ENCODE measurements at places on chromosomes 7 and 10.

DNA sequence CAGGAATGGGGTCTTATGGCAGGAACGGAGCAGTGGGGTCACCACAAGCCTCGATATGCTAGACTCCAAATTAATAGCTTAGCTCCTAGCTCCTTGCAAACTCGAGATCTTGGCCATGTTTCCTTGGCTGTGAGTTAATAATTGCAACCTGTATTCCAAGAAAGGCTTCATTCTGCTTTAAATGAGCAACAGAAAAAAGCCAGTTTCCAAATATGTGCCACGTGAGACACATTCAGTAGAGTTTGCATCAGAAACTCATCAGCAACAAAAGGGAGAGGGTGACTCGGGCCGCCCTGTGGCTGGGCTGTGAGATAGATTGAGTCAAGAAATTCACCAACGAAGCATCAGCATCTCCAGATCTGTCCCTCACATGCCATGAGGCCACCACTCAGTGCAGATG, 112.0 kb downstream of the NPTX2 start:
- DNase-seq, result no peak

DNA sequence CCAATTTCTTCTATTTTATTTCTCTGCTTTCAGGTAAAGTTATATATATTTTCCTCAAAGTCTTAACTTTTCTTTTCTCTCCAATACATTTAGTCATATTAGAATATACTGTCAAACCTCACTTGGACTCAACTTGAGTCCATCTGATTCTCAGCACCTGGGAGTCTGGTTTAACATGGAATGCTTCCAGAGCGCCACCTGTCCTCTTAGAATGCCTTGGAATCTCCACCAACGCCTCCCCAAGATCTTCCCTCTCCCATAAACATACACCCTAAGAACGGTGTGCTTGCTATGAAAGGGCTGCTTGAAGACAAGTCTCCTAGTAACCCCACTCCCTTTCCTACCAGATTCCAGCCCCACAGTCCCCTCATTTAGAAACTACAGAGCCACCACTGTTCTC, 229.1 kb upstream of the MKLN1 start:
- peak; percentile 24 for DNase-seq

- DNase-seq, result no peak
Observed at GRCh38 chr10:122782911-122783310, 62.7 kb downstream of the CUZD1 start.

- DNase-seq, result no peak
Observed at GRCh38 chr7:140677496-140677895, 4.8 kb downstream of the ADCK2 start.

- DNase-seq, result no peak
Observed at GRCh38 chr10:12340371-12340770, 9.0 kb upstream of the CAMK1D start.

DNA sequence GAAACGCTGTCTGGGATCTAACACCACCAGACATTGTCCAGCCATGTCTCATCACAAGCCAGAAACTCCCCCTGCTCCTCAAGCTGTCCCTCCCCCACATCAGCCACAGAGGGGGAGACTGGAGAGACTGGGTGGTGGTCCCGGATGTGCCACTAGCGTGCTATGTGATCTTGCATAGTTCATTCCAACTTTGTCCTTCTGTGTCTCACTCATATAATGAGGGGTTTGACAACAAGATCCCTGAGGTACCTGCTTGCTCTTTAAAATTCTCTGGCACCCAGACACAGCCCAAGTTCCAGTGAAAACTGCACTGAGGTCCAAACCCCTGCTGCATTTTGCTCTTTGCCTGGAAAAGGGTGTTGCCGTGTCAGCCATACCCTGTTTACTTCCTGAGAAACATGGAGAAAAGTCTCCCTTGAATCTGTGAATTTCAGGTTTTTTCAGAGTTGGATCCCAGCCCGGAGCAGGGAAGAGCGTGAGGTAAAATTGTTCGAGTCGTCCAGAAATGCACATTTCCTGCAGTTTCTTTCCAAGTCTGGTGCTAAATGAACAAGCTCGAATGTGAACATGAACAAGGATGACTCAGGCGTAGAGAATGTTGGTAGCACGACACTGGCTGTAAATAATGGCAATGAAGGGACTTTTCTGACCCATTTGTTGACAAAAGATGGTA, 156.6 kb downstream of the CCDC3 start:
- DNase-seq, result peak; percentile 71

GRCh38 chr10:65518379-65518778, 1407.5 kb upstream of the LRRTM3 start:
- no peak for DNase-seq

- DNase-seq, result no peak
Observed at GRCh38 chr7:15752377-15752776, 65.9 kb upstream of the MEOX2 start.

DNA sequence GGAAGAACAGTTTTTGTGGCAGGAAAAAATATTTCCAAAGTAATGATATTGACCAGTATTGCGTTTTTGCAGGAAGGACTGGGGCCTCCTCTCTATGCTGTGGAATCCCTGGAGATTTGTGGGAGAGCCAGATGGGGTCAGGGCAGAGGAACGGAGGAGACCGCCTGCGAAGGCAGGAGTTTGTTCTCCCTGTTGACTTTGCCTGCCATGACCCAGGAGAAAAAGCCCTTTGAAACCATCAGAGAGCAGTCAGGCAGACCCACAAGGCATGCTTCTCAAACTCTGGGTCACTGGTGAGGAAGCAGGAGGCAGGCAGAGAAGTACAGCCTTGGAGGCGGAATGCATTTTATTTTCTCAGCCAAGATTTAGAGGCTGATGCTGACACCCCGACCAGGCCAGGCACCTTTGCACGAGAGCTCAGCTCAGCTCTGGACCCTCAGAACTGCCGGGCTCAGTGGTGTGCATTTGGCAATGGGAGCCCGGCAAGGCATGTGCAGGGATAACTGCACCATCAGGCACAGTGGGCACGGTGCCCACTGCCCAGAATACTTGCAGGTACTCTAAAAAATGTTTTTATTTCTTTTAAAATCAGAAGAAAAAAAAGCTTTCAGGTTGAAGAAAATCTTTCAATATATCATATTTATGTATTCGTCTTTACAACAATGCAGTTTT, 410.4 kb downstream of the RPS24 start:
- DNase-seq, result no peak

DNA sequence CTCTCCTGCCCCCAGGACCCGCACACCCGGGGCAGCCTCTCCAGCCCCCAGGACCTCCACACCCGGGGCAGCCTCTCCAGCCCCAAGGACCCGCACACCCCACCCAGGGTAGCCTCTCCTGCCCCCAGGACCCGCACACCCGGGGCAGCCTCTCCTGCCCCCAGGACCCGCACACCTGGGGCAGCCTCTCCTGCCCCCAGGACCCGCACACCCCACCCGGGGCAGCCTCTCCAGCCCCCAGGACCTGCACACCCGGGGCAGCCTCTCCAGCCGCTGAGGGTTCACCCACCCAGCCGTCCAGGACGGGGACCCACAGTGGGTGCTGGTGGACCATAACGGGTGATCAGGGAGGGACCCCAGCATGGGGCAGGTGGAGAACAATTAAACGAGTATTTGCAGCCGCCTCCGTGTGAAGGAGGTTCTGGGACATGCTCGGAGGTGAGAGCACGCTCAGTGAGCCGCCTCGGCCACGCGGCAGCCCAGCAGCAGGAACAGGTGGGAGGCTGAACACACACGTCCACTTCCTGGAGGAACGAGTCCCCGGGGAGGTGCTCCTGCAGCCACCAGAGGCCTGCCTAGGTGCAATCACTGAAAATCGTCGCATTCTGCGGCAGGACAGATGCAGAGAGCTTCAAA, 107.9 kb downstream of the PDGFA start:
- no peak for DNase-seq

DNA sequence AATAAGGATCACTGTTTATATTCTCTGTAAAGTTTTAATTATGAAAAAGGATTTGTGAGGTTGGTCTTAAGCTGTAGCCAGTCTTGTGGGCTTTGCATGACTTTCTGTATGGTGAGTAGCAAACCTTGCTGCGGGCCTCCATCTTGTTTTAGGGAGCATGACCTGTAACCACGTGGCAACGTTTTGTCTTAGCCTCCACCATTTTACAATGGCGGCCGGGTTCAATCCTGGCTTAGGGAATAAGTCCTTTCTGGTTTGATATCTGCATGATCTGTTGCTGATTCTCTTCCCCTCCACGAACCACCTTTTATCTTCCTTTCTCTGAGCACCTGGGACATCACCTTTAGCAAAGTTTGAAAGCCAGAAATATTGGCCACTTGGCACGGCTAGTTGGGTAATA, 32.5 kb upstream of the OPTN start:
- no peak for DNase-seq

DNA sequence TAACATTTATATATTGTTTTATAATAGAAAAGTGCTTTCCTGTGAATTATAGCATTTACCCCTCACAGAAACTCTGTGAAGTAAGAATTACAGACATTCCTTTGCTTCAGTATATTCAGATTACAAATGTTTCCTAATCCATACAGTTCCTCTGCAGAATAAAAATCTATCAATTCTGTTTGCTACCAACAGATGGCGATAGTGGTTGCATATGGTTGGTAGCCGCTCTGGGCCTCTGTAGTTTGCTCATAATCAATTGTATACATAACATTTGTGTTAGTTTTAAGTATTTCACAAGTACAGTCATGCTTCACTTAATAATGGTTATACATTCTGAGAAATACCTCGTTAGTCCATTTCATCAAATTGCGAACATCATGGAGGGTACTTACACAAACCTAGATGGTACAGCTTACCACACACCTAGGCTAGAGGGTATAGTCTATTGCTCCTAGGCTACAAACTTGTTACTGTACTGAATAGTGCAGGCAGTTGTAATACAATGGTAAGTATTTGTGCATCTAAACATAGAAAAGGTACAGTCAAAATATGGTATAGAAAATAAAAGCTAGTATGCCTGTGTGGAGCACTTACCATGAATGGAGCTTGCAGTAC, 94.4 kb upstream of the STEAP4 start:
- no peak for DNase-seq

GRCh38 chr10:67603701-67604100, 92.3 kb downstream of the CTNNA3 start:
- DNase-seq, result no peak

GRCh38 chr10:108072466-108072865, 908.0 kb upstream of the SORCS1 start:
- no peak for DNase-seq

DNA sequence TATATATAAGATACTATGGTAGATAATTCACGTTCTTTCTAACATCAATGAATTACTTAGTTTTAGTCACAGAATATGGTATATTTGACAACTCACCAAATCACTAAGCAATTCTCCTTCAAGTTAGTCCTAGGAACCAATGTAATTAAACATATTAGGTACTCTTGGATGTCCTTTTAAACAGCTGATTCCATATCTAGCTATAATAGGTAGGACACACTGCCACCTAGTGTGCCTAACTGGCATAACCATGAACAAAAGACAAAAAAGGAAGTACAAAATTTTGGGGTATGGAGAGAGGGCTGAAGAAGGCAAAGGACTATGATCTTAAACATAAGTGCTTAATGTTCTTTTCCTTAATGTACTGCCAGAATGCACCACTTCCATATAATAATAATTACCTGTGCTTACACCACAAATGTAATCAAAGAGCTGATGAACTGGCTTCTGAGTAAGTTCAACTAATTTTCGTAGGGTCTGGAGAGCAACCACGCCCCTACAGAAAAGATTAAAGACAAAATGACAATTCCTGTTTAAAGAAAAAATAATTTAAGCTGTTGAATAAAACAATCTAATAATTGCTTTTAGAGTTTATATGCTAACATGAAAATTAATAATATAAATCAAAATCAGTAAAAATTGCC, 28.7 kb downstream of the PNPLA8 start:
- DNase-seq, result peak; percentile 50

DNA sequence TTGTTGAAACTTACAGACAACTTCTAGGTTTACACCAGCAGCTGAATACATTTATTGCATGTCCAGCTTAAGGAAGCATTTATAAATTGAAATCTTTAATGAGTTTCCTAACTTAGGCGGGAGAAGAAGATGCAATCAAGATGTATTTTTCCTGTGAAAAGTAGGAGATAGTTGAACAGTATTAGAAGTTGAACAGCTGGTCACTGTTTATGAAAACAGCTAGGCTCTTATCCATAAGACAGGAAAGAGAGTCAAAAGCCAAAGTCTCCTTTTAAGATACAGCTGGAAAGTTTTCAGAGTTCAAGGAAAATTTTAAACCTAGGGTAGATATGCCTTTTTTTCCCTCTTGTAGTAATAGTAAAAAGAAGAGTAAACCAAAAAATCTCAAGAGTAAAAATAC, 236.1 kb upstream of the FERD3L start:
- no peak for DNase-seq

DNA sequence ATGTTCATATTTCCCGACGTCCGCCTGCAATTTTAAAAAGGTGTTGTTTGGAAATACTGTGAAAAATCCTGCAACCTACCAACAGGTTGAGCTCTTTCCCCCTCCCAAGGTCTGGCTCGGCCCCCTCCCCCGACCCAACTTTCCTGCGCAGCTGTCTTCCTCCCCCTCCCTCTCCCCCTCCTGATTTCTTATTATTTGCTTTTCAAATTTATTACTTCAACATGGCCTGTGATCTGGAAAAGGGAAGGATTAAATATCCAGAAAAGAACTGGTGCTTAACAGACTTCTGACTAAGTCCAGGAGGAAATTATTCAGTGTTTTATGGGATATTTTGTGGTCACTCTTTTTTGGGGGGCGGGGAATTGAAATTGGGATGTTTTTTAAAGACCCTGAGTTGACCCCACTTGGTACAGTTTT, 2.4 kb downstream of the ARID5B start:
- peak; percentile 11 for DNase-seq

DNA sequence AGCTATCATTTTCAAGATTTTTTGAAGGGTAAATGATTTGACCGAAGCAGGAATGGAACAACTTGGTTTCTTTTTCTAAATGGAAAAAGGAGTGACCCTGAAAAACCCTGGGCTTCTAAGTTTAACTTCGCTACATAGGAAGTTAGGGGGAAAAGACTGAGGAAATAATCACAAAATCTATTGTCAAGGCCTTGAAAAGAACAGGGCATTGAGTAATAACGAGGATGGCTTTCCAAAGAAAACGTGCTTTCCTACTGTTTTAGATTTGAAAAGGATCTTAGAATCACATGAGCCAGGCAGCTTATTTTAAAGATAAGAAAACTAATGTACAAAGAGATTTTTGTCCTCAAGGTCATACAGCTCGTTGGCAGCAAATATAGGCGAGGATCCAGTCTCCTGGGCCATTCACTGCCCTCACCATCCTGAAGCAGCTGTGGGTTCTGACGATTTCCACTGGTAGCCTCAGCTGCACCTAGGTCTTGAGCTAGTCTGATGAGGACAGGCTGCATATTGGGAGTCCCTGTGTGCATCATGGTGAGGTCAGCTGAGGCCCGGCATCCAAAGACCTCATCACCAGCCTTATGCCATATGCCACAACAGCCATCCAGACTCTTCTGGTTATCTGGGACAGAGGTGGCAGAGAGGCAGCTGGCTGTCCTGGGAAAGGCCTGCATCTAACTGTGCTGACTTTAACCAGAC, 384.7 kb upstream of the NRP1 start:
- DNase-seq, result peak; percentile 50

GRCh38 chr7:54188843-54189242, 353.3 kb upstream of the VSTM2A start:
- no peak for DNase-seq

- DNase-seq, result peak; percentile 85
Observed at GRCh38 chr7:46291601-46292150, 370.6 kb upstream of the IGFBP3 start.

- DNase-seq, result no peak
Observed at GRCh38 chr7:157016352-157017041, 6.0 kb upstream of the MNX1 start.

Measured in RPMI7951 (cell line).